Activated T-cell treated with anti-CD3 and anti-CD28 coated beads for 1 hour (primary cell): ENCODE measurements at places on chromosomes 11 and 22.

- DNase-seq: no peak
Measured at GRCh38 chr11:75147191-75147874, 3.6 kb upstream of the SLCO2B1 start.

DNA sequence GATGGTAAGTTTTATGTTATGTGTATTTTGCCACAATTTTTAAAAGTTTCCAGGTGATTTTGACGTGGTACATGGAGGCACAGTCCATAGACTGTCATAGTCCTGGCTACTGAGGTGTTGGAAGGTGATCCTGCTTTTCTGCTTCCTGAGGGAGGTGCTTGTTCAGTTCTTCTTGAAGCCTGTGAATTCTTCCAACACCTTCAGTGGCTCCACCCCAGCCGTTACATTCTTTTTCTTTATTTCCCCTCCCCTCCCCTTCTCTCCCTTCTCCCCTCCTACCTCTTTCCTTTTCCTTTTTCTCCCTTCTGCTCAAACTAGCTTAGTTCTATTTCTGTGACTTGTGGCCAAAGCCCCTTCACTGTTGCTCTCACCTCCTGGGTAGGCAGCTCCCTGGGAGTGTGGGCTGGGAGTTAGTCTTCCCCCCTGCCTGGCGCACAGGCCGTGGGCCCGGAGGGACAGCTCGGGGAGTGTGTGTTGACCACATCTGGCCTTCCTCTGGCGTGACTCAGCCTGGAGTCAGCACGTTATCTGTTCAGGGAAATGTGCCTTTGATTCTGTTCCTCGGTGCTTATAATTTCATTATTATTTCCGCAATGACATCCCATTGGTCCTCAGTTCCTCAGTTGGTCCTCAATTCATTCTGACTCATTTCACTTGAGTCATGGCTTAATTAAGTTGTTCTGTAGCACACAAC is 566.2 kb downstream of the TBC1D22A start:
- DNase-seq: no peak

- no peak for DNase-seq
Measured at GRCh38 chr11:128503245-128503991, 83.9 kb downstream of the ETS1 start.

DNA sequence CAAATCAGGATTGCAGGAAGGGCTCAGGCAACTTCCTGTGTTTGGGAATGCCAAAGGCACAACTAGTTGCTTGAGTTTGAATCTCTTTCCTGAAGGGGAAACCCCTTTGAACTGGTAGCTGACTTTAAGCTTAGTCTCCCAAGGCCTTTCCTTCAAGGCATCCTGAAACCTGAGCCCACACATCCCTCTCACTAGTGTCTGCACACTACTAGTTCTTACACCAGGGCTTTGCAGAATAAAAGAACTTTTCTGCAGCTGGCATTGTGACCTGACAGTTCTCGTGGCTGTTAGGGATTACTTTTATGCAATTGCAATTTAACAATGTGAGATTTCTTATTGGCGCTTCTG is 95.4 kb downstream of the EXT2 start:
- no peak for DNase-seq

DNA sequence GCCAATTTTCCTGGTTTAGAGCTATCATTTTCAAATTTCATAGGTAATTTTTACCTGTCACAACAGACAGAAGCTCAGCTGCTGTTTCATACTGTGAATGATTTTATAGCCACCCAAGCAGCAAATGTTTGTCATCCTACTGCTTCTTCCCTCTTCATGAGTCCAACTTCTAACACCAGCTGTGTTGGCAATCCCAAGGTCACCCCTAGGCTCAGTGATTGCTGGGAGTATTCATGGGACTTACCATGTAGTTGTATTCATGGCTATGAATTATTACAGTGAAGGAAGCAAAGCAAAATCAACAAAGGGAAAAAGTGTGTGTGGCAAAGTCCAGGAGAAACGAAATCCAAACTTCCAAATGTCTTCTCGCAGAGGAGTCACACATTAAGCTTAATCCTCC is 28.5 kb downstream of the CUL5 start:
- no peak for DNase-seq

GRCh38 chr11:416757-417621 is 2.2 kb upstream of the SIGIRR start:
- DNase-seq: peak; percentile 33

DNA sequence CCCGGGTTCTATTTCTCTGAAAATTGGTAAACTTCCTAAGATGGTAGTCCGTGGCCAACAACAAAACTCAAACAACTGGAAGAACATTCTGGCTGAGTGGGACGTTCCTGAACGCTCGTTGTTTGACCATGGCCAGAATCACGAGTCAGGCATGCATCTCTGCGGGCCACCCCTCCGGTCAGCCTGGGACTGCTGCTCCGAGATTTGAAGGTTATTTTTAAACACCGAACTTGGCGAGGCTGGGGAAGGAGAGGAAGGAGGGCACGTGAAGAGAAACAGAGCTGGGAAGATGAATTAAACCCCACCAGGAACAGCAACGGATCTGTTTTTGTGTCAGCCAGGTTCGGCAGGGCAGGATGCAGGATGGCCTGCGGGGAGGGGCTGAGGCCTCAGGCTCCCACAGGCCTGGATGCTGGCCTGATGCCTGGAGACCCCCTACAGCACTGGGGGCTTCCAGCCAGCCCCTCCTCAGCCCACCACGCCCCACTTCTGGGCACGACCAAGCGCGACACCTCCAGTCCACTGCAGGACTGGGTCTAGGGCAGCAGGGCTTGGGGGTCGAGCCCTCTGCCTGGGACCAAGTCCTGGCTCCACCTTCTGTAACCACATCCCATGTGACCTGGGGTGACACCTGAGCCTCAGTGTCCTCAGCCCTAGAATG is 5.1 kb downstream of the SHISAL1 start:
- no peak for DNase-seq

- DNase-seq: no peak
Measured at GRCh38 chr11:15057329-15057728, 16.1 kb upstream of the CALCB start.

DNA sequence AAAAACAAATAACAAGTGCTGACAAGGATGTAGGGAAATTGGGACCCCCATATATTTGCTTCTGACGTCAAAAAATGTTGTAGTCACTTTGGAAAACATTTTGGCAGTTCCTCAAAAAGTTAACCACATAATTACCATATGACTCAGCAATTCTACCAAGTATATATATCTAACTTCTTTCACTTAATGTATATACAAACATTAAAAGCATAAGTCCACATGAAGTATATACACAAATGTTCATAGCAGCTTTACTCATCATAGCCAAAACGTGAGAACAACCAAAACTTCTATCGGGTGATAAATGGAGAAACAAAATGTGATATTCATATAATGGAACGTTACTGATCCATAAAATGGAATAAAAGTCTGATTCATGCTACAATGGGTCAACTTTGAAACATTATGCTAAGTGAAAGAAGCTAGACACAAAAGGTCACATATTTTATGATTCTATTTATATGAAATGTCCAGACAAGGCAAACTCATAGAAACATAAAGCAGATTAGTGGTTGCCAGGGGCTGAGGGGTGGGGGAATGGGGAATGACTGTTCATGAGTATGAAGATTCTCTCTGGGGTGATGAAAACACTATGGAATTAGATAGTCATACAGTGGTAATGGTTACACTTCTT is 48.7 kb upstream of the TEAD1 start:
- no peak for DNase-seq

GRCh38 chr11:61688365-61689163 is 8.4 kb downstream of the DAGLA start:
- no peak for DNase-seq

DNA sequence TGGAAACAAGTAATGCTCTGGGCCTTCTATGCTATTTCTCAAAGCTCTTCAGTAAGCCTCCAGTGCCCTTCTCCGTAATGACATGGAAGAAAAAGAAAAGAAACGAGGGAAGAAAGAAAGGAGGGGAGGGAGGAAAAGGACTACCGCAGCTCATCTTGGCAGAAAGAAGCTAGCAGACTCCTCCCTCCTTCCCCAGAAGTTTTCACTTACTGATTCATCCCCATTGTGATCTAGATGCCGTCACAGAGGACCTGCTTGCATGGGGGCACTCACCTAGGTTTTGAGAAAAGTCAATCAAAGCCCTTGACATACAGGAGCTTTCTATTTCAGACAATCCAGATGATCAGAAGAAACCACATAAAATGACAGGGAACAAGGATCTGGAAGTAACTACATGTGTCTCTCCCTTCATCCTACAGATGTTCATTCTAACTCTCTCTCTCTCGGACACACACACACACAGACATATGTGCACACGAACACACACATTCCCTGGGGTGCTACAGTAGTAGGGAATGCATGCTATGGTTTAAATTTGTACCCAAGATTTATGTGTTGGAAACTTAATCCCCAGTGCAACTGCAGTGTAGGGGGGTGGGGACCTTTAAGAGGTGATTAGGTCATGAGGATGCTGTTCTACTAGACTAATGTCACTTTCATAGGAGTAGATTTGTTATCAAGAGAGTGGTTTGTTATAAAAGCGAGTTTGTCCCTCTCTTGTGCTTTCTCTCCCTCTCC is 37.6 kb upstream of the RCN1 start:
- DNase-seq: no peak

DNA sequence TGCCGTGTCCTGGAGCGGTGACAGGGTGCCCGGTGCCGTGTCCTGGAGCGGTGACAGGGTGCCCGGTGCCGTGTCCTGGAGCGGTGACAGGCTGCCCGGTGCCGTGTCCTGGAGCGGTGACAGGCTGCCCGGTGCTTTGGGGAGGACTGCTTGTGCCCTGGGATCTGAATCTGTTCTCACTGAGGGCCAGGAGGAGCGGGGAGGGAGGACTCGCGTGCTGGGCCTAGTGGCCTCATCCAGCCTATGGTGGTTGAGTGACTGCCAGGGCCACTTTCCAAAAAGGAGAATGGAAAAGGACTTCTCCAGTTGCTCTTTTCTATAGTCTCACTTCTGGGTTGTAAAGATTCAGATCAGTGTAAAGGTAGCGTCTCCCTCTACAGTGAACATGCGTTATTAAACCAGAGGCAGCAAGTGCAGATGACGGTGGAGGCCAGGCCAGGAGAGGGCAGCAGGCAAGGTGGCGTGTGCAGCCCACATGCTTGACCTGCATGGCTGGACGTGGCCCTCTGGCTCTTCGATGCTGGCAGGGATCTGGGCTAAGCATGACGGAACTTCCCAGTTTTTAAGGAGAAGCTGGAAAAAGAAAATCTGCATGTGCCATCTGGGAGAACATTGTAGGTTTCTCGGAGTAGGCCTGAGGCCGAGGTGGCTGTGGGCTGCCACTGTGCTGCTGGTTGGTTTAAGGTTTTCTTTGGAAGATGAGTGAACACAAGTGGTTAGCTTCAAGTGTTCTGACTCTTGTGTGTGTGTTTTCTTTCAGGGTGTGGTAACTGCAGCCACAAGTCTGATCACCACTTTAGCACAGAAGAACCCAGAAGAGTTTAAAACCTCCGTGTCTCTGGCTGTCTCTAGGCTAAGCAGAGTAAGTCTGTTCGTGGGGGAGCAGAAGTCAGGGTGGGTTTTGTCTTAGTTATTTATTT is 55.0 kb downstream of the AP2A2 start:
- no peak for DNase-seq

GRCh38 chr11:85589373-85589772 is 37.8 kb downstream of the DLG2 start:
- no peak for DNase-seq

- no peak for DNase-seq
Measured at GRCh38 chr11:61489833-61490721, 18.5 kb upstream of the LRRC10B start.

DNA sequence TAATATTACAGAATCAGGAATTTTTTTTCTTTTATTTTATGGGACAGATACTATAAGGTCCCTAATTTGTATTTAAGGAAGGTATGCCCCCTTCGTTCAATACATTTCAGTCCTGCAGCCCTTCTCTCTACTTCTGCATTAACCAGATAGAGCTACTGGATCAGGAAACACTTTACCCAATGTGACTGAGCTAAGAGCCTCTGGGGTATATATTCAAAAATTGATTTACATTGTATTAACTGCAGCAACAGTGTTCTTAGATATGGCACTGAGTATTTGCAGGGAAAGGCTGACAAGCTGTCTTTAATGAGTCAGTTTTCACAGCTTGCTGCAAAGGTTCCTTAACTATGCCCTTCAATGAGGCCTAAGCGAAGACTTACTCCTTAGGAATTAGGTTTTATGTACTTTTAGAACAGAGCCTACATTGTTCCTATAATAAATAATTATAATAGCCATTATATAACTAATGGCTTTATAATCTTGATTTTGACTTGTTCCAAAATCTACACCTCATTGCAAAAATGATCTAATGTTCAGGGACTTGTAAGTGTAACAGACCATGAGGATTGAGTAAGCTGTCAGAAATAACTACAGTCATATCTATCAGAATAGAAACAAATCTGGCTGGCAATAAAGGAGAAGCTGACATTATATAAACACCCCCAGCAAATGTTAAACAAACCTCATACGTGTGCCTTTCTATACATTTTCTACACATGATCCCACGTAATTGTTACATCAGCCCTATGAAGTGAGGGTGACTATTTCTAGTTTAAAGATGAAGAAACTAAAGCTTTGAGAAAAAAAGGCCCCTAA is 55.0 kb downstream of the DDI1 start:
- DNase-seq: no peak

DNA sequence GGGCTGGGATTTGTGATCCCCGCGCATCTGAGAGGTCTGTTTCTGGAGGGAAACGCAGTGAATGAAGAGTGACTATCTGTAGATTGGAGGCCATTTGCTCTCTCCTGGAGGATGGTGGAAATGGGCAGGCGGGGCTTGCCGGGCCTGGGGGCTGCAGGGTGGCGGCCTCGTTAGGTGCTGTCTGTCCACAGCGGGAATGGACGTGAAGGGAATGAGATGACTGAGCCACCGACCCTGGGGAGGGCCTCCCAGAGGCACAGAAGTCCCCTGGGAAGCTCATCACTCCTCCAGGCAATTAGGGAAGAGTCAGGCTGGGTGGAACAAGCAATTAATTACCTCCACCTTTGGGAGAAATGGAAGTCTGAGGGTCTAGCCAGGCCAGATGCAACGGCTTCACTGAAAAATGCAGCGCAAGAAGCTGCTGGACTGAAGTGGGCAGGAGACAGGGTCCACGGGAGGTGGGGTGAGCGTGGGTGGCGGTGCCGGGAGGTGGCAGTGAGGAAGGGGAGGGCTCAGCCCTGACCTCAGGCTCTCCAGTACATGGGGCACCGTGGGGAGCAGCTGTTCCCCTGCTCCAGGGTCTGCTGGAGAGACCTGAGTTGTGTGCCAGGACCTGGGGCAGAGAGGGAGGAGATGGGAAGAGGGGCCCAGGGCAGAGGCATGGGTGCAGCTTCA is 524.5 kb downstream of the BRD1 start:
- DNase-seq: no peak

DNA sequence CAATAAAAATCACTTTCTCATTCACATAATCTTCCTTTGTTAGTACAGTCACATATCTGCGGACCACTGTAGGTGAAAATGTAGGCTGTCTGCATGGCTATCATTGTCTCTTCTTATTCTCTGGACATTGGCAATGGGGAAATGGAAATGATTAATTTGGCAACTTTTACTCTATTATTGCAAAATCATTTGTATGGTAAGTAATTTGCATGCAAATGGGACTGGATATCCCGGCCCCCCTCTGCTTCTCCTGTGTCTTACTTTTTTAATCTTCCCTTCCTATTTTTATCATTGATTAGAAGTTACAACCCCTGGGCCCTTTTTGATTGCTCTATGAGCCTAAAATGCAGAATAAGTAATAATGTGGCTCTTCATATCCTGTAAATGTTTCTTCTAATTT is 6.0 kb downstream of the GRK3 start:
- no peak for DNase-seq
